ENCODE measurements at places on chromosomes 13 and 19.

DNA sequence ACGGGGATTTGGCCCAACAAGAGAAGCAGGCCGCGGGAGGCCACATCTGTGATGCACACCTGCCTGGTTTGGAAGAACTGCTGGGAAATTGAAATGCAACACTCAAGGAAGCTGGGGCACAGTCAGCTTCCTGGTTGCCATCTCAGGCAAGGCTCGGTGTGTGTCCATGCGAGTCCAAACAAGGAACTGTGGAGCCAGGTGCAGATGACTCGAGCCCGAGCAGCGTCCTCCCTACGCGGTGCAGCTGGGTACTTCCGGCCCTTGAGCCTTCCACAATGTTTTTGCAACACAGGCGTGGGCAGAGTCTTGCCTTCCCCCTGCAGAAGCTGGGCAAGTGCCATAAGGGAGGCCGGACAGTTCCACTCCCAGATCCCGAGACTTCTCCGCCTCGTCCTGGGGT, 94.6 kb downstream of the CRYL1 start:
- no peak for DNase-seq

DNA sequence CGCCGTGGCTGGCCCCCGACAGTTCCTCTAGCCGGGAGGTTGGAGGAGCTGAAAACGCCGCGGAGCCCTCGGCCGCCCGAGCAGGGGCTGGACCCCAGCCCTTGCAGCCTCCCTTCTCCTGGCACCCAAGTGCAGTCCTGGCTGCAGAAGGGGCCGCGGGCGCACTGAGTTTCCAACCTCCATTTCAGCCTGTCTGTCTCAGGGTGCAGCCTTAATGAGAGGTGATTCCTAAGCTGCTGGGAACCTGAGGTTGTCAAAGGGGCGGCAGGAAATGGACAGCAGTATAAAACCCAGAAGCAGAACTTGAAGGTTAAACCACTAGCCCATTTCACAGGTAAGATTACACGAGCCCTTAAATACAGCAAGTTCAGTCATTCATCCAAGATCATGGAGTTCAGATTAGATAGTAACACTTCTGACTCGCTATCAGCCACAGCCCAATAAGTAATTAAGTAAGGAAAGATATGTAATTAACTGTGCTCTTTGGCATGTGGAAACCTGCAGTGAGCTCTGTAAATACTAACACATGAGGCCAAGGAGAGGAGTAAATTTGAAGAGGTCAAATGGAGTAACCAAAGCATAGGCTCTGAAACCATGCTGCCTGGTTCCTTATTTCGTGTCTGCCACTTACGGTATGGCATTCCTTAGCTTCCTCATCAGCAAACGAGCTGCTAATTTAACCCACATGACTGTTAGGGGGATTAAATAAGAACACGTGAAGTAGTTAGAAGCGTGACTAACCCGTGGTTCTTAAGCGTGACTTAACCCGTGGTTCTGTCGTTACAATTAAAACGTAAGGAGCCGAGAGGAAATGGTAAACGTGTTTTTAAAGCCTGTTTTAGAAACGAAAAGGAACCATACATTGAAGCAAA, 686 bp downstream of the SETDB2 start:
- DNase-seq = peak; percentile 52

- DNase-seq = no peak
These were observed 42.6 kb downstream of the B3GLCT start for GRCh38 chr13:31242367-31242766.

- DNase-seq = no peak
These were observed 1703.6 kb downstream of the EFNB2 start for GRCh38 chr13:104831831-104832230.

Data from iris pigment epithelial cell (primary cell).